Upper lobe of right lung (tissue), 1 donor: ENCODE measurements at places on chromosomes 7 and 10.

- no peak for DNase-seq
Observed at GRCh38 chr7:20030417-20030816, 186.8 kb downstream of the MACC1 start.

DNA sequence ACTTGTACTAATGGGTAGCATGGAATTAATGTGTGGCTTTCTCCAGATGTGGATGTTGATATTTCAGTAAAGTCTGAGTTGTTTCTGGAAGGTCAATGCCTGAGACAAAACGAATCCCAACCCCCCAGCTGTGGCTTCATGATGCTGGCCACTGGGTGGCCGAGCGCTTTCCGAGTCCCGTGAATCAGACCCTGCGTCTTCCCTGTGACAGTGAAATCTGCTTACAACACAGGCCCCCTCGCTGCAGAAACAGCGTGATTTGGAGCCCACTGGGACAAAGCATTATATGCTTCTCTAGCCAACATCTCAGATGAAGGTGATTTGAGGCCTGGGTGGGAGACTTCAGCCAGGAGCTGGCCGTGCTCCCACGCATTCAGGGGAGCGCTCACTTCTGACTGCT is 124.7 kb downstream of the WDR37 start:
- peak; percentile 32 for DNase-seq

DNA sequence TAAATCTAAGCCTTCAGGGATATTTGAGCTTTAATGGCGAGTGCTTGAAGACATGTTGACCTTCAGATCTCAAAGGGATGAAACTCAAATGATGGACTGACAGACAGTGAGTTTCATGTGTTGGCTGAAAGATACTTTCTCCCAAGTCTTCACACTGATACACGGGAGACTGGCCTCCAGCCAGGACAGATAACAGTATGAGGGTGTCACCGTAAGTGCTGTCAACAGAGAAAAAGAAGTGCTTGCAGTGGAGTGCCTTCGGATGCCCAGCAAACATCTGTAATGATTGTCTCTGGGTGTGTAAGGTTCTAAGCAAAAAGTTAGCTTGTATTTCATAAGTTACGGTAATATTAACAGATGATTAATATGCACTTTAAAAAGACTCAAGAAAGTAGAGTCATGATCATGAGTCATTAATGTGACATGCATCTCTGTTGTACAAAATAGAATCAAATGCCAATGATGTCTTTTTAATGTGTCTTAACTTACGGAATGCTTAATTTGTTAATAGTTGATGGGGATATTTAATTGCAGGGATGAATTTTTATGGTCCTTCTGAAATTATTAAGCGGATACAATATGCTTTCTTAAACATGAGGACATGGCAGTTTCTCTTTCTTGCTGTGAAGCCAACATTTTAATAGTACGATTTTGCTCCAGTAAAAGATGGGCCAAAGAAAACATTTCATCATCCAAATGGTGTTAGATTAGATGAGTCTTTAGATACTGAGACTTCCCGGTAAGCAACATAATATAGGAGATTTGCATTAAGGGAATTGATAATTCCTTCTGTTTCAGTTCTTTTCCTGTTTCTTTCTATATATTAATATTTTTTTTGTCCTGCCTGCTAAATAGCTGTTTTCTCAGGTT is 292.5 kb downstream of the GALNT17 start:
- DNase-seq, result no peak

DNA sequence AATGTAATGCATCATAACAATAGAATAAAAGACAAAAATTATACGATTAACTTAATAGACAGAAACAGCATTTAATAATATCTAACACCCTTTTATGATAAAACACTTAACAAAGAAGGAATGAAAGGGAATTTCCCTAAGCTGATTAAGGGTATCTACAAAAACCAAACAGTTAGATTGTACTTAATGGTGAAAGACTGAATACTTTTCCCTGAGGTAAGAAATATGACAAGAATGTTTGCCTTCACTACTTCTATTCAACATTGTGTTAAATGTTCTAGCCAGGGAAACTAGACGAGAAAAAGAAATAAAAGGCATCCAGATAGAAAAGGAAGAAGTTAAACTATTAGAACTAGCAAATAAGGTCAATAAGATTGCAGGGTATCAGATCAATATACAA is 276.9 kb downstream of the BAMBI start:
- no peak for DNase-seq

GRCh38 chr10:127283017-127283416 is 86.6 kb upstream of the INSYN2A start:
- DNase-seq, result no peak

DNA sequence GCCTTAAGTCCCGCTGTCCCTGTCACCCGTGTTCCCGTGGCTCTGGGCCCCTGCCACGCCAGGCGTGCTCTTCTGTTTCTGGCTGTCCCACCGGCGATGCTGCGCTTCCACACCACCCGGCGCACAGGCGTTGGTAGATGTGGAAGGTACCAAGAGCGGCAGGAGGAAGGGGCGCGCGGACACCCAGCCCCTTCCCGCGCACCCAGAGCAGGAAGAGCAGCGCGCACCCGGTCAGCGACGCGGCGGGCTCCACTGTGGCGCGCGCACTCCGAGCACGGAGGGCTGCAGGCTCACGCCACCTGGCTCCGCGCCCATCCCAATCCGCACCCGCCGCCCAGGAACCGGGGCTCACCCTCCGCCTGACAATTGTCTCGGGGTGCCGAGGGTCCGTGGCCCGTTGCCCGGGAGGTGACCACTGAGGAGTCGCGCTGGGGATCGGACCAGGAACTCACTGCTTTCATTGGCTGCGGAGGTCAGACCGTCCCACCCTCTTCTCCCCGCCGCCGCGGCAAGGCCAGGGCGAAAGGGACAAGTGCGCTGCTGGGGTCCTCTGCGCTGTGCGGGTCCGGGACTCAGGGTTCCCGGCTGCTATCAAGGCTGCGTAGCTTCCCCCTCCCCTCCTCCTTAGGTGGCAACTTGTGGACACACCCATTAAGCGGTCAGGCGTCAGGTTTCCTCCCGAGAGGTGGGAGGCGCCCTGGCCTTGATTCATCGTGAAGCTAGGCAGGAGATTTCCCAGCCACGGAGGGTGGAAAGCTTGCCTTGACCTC is 121.6 kb upstream of the ZNF92 start:
- DNase-seq, result peak; percentile 86

- no peak for DNase-seq
Observed at GRCh38 chr7:17725821-17726220, 214.5 kb downstream of the SNX13 start.
